ENCODE measurements at places on chromosomes 13 and 19.
A peak's percentile ranks its signal among the peaks of the same experiment; 100 is the strongest.

DNA sequence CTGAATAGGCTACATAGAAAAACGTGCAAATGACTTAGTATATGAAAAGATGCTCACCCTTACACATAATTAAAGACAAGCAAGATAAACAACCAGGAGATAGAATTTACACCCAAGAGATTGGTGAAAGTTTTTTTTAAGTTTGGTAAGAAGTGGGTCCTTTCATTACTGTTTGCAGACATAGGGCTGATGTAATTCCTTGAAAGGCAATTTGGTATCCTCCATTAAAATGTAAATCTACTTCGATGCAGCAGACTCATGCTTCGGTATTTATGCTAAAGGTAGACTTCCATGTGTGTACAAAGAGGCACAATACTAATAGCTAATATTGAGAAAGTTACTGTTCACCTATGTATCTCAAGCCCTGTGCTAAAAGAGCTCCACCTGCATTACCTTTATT lies 33.5 kb downstream of the CNMD start:
- peaks cover 5% of the 10 kb centered on the region for H3K27me3 ChIP-seq
- no peak for DNase-seq
- no peak overlapping the region for H3K27ac ChIP-seq
- H3K36me3 ChIP-seq, result peaks cover 3% of the 10 kb centered on the region

DNA sequence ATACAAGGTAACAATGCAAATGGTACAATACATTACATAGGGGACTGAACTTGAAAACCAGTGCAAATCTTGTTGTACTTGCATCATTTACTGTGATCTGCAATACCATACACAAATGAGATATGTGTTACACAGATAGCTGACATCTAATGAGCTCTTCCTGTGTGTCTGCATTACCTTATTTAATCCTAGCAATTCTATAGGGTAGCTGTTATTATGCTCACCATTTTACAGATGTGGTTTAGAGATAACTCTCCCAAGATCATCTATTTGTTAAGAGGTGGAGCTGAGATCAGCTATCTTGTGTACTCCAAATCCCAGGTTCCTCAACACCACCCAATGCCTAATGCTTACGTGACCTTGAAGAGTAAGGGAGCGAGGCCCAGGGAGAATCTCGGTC lies 21.4 kb upstream of the SERP2 start:
- no peak overlapping the region for H3K4me3 ChIP-seq
- no peaks in the 10 kb centered on the region for H3K36me3 ChIP-seq
- H3K4me1 ChIP-seq, result peaks cover 13% of the 10 kb centered on the region
- H3K27ac ChIP-seq, result no peak overlapping the region
- DNase-seq, result no peak

DNA sequence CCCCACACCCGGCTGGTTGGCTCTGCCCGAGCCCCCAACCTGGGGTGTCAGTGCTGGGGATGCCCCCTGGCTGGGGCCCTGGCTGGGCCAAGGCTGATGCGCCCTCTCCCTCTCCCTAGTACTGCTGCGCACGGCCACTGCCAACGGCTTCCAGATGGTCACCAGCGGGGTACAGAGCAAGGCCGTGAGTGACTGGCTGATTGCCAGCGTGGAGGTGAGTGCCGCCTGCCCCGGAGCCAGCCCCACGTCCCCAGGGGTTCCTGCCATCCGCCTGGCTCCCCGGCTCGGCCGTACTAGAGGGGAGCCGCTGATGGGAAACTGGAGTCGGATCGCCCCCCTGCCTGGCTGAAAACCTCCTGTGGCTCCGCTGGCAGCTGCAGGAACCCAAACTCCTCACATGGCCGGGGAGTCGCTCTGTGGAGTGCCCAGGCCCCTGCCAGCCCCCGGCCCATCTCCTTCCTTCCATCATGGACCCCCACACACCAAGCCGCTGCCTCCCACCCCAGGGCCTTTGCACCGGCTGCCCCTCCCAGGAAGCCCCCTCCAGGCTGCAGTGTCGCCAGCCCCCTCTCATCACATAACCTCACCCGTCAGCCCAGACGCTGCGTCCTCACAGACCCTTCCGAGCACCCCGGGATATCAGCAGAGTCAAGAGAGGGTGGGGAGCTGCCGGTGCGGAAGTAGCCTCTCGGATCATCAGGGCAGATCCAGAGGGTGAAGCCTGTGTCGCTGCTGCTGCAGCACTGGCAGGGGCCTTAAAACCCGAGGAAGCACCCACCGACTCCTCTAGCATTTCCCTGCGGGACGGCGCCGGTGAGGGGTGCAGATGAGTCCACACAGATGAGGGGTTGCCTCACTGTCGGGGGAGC lies 10.6 kb downstream of the NCLN start:
- no peak for DNase-seq
- no peaks in the 10 kb centered on the region for H3K4me1 ChIP-seq
- no peak overlapping the region for H3K4me3 ChIP-seq
- peaks cover 5% of the 10 kb centered on the region for H3K36me3 ChIP-seq
- H3K27me3 ChIP-seq, result no peaks in the 10 kb centered on the region

- no peak for DNase-seq
- H3K27ac ChIP-seq, result no peak overlapping the region
- H3K4me3 ChIP-seq, result no peak overlapping the region
- peaks cover 2% of the 10 kb centered on the region for H3K27me3 ChIP-seq
- H3K4me1 ChIP-seq, result peaks cover 27% of the 10 kb centered on the region
These were observed 85.1 kb downstream of the RNASEH2B start for GRCh38 chr13:50994651-50995050.

- H3K27ac ChIP-seq, result no peak overlapping the region
- H3K4me3 ChIP-seq, result no peak overlapping the region
- peaks cover 8% of the 10 kb centered on the region for H3K27me3 ChIP-seq
- peaks cover 2% of the 10 kb centered on the region for H3K4me1 ChIP-seq
- no peak for DNase-seq
These were observed 93.4 kb upstream of the CACNA1A start for GRCh38 chr19:13599681-13600080.

DNA sequence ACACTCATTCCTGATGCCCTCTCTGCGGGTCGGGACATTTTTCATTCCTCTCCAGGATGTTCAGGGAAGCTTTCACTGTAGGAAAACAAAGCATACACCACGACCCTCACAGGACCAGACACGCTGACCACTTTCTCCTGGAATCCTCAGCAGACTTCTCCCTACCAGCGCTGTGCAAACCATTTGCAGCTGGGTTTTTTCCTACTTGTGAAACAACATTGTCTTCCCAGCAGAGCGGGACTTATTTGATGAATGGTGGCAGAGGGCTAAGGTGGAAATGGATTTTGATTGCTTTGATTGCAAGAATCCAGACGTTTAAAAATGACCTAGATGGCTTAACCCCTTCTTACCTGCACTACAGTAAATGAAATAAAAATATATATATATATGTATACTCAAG lies 265.9 kb downstream of the TBC1D4 start:
- no peak overlapping the region for H3K27ac ChIP-seq
- peaks cover 38% of the 10 kb centered on the region for H3K27me3 ChIP-seq
- H3K36me3 ChIP-seq, result no peaks in the 10 kb centered on the region
- peaks cover 7% of the 10 kb centered on the region for H3K4me1 ChIP-seq
- no peak for DNase-seq

DNA sequence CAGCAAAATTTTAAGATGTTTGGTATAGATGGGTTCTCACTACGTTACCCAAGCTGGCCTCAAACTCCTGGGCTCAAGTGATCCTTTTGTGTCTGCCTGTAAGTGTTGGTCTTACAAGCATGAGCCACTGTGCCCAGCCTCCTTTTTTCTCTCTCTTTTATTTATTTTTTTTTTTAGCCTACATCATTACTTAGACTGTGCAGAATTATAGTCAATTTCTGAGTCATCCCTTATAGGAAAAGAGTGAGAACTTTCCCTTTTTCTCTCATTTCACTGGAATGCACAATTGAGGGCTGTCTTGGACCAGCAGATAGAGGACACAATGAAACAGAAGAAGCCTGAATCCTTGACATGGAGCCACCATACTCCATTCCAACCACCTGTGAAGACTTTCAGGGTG lies 13.3 kb downstream of the TSKS start:
- H3K4me3 ChIP-seq, result no peak overlapping the region
- peaks cover 2% of the 10 kb centered on the region for H3K4me1 ChIP-seq
- H3K36me3 ChIP-seq, result peaks cover 2% of the 10 kb centered on the region
- DNase-seq, result no peak
- no peak overlapping the region for H3K27ac ChIP-seq

- peak overlapping the region; percentile 9 for H3K4me3 ChIP-seq
- peak overlapping the region; percentile 96 for H3K27ac ChIP-seq
- peaks cover 41% of the 10 kb centered on the region for H3K36me3 ChIP-seq
- H3K4me1 ChIP-seq, result peaks cover 53% of the 10 kb centered on the region
- H3K27me3 ChIP-seq, result no peaks in the 10 kb centered on the region
These were observed 24.4 kb downstream of the MPND start for GRCh38 chr19:4367781-4368127.

DNA sequence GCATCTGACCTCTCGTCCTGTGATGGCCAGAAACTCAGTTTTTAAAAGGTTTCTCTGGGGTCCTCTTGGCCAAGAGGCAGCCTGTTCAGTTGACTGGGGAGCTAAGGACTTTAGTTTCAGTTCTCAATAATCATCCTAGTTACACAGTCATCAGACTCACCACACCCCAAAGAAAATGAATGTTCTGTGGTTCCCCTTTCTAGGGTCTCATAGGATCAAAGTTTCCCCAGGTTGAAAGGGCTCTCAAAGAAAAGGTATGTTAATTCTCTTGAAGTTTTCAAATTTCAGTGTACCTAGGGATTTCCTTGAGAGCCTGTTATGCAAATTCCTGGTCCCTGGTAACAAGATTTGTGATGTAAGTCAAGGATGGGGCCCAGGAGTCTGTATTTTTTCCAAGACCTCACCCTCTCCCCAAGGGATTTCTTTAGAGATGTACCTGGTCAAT lies 94.9 kb downstream of the FAM216B start:
- H3K4me1 ChIP-seq, result no peaks in the 10 kb centered on the region
- peaks cover 24% of the 10 kb centered on the region for H3K27me3 ChIP-seq
- DNase-seq, result no peak

GRCh38 chr19:6873708-6874431 lies 13.5 kb upstream of the ADGRE1 start:
- no peaks in the 10 kb centered on the region for H3K36me3 ChIP-seq
- no peaks in the 10 kb centered on the region for H3K27me3 ChIP-seq

DNA sequence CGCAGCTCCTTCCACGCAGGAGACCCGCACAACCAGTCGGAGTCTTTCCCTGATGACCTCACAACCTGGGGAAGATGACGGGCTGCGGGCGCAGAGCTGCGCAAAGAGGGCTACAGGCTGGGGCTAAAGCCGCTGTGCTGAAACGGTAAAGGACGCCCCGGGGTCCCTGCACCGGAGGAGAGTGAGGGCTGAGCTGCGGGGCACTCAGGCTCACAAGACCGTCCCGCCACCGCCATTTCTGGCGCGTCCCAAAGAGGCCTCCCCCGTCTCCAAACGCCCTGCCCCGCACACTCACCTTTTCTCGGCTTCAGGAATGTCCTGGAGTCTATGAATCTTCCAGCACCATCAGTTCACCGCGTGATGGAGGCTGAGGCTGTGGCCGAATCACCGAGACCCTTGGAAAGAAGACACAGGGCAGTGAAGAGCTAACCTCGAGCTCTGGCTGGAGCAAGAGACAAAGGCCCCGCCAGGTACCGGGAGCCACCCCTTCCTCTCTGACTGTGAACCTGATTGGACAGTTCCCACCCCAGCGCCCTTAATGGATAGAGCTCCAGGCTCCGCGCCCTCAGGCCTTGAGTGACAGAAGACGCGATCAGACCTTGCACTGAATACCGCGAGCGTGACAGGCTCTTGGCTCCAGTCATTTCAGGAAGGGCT lies 41.8 kb upstream of the ZNF429 start:
- H3K36me3 ChIP-seq, result peaks cover 23% of the 10 kb centered on the region
- H3K4me1 ChIP-seq, result peaks cover 9% of the 10 kb centered on the region
- H3K27ac ChIP-seq, result peak overlapping the region; percentile 89
- H3K4me3 ChIP-seq, result peak overlapping the region; percentile 91

- H3K4me1 ChIP-seq, result no peaks in the 10 kb centered on the region
- peaks cover 2% of the 10 kb centered on the region for H3K27me3 ChIP-seq
- H3K36me3 ChIP-seq, result no peaks in the 10 kb centered on the region
- no peak overlapping the region for H3K27ac ChIP-seq
- H3K4me3 ChIP-seq, result no peak overlapping the region
These were observed 64.3 kb downstream of the TBC1D4 start for GRCh38 chr13:75417656-75418055.

DNA sequence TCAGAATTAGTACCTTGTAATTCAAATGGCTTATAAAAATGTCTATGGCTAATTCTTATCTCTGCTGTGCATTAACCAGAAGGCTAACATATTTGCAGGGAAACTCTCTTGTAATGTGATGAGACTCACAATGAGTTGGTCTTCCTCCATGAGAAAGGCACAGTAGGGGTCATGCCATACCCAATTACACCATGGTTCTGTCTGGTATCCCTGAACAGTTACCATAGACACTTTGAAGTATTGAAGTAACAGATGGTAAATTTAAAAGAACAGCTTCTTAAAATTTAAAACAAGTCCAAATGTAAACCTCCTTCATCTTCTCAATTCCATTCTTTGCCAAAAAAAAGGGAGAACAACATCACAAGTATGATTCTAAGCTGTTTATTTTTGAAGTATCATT lies 22.6 kb upstream of the SLAIN1 start:
- no peak overlapping the region for H3K4me3 ChIP-seq
- no peaks in the 10 kb centered on the region for H3K36me3 ChIP-seq
- no peak for DNase-seq
- H3K27me3 ChIP-seq, result peaks cover 31% of the 10 kb centered on the region

GRCh38 chr19:4215807-4216206 lies 13.5 kb upstream of the EBI3 start:
- H3K36me3 ChIP-seq, result peaks cover 3% of the 10 kb centered on the region
- no peaks in the 10 kb centered on the region for H3K27me3 ChIP-seq
- no peak overlapping the region for H3K27ac ChIP-seq
- DNase-seq, result no peak

DNA sequence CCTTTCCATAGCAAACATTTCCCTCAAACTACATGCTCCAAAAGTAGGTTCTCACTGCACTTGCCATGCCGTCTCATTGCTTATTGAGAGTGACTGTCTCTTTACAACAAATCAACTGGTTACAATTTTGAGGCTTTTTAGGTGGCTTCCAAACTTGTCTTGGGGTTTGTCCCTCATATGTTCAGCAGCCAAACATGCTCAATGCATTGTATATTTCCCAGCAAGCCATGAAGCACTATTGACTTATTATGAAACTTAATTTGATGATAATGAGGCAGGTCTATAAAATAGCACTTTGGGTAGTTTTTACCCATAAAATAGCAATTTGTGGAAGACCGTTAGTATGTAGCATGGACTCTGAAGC lies 78.2 kb downstream of the LRCH1 start:
- peaks cover 17% of the 10 kb centered on the region for H3K4me1 ChIP-seq
- no peak overlapping the region for H3K27ac ChIP-seq
- H3K36me3 ChIP-seq, result peaks cover 2% of the 10 kb centered on the region

- no peak for DNase-seq
- H3K27ac ChIP-seq, result peak overlapping the region; percentile 98
- H3K27me3 ChIP-seq, result no peaks in the 10 kb centered on the region
- H3K4me1 ChIP-seq, result peaks cover 18% of the 10 kb centered on the region
- H3K36me3 ChIP-seq, result peaks cover 16% of the 10 kb centered on the region
- H3K4me3 ChIP-seq, result peak overlapping the region; percentile 98
These were observed 1.6 kb downstream of the SERTAD3 start for GRCh38 chr19:40442328-40443130.

- H3K27me3 ChIP-seq, result no peaks in the 10 kb centered on the region
- H3K36me3 ChIP-seq, result no peaks in the 10 kb centered on the region
- H3K4me3 ChIP-seq, result no peak overlapping the region
- DNase-seq, result peak; percentile 53
- H3K27ac ChIP-seq, result no peak overlapping the region
- H3K4me1 ChIP-seq, result no peaks in the 10 kb centered on the region
These were observed 9.7 kb downstream of the EFNA2 start for GRCh38 chr19:1295169-1296012.
